ENCODE measurements at places on chromosomes 6 and 20.

DNA sequence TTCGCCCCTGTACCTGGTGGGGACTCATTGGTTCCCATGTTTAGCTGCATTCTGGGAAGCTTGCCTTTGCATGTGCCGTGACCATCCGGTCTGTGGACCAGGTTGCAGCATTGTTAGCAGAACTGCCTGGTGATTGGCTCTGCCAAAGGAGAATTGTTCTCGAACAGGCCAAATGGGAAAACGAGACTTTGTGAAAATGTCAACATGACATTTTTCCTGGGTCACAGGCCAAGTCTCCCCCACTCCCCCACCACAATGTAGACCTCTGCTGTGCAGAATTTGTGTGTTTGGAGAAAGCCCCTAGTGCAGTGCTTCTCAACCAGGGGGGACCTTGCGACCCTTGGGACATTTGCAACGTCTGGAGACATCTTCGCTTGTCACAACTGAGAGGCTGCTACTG lies 23.2 kb downstream of the CDH22 start:
- no peak for DNase-seq

DNA sequence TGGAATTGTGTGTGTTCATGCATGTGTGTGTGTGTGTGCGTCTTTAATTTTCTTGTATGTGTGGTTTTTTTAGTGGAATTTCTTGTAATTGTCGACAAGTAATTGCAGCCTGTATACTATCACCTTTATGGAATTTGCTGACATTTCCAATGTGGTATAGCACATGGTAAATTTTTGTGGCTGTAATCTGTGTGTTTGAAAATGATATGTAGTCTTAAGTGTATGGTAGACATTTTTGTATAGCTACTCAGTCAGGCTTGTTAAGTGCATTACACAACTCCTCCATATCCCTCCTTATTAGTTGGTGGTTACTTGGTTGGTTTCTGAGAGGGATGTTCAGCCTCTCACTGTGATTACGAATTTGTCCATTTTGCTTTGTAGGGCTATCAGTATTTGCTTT lies 384.5 kb upstream of the HSF2 start:
- DNase-seq = no peak

- DNase-seq = no peak
Measured at GRCh38 chr6:118298476-118299427, 249.3 kb upstream of the PLN start.

DNA sequence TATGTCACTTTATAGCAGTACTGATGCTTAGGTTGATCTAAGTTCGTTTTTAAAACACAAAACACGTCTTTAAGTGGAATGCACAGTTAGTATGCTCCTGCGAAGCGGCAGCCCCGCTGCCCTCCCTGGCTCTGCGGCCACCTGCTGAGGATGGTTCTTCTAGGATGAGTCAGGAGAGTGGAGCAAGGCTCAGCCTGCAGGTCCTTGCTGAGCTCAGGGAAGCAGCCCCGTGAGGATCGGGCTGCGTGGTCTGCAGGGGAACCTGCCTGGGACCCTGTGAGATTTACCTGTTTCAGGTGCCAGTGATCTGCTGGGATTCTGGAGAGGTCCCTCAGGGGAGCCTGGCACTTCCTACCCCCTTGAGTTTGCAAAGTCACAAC lies 57.5 kb downstream of the SYNJ2 start:
- no peak for DNase-seq

- DNase-seq = no peak
Measured at GRCh38 chr6:41352907-41353306, 17.5 kb downstream of the NCR2 start.

DNA sequence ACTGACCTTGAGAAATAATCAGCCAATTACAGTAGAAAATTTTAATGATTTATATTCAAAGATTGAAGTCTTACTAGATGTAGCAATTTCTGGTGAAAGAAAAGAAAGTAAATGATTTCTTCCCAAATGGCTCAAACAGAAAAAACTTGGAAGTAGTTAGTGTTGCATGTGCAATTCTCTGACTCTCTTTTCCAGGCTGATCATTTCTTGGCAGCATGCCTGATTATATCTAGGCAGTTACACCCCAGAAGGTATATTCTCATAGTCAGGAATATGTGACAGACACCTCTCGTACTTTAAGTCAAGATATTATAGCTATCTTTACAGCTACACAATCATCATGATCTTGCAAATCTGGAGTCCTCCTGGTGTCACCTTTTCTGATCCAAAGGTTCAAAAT lies 122.9 kb downstream of the PDE7B start:
- no peak for DNase-seq

DNA sequence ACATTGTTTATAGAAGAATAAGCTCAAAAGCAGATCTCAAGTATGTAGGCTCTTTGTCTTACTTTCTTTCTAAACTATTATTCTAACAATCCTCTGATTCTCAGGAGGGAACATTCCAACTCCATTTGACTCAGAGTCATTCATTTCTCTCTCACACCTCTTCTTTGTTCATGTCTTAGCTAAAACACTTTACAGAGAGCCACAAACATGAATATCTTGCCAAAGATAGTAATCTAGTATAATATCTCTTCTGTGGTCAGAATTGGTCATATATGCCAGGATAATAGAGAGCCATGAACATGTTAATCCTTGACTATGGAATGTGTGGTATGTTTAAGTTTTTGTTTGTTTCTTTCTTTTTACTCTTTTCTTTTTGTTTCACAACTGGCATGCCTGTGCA lies 456.0 kb upstream of the PTCHD4 start:
- DNase-seq = no peak

GRCh38 chr6:154430481-154430919 lies 73.9 kb upstream of the IPCEF1 start:
- DNase-seq = no peak

- DNase-seq = no peak
Measured at GRCh38 chr6:84243240-84243639, 15.8 kb upstream of the CEP162 start.

DNA sequence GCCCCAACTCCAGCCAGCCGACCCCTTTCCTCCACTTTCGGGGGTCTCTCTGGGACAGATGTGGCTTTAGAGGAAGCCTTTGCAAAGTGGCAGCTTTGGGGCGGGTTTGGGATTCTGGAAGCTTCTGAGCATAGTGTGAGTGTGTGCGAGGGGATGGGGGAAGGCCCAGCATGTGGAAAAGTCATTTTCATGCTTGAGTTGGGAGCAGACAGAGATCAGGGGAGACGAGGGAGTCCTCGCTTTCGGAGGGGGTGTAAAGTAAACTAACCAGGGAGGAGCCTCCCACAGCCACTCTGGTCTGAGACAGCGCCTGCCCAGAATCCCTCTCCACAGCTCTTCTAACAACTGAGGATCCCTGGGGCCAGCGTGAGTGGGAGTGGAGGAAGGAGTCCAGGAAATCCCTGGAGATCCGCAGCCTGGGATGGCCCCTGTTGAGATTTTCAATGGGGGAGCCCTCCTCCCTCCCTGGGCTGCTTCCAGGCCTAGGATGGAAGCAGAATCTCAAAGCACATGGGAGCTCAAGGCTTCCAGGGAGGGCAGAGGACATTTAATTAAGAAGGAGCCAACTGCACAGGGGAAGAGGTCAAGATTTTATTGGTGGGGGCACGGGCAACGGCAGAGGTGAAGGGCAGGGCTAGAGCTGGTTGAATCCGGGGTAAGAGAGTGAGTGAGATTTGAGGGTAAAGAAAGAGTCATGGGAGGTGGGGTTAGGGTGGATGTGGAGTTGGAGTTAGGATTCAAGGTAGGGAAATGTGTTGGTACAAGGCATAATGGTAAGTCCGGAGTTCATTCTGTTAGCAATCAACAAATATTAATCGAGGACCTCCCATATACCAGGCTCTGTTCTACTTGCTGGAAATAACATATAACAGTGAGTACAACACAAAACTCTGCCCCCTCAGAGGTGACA lies 102.3 kb upstream of the FOXP4 start:
- no peak for DNase-seq

- no peak for DNase-seq
Measured at GRCh38 chr6:11727346-11727997, 51.1 kb downstream of the ADTRP start.

DNA sequence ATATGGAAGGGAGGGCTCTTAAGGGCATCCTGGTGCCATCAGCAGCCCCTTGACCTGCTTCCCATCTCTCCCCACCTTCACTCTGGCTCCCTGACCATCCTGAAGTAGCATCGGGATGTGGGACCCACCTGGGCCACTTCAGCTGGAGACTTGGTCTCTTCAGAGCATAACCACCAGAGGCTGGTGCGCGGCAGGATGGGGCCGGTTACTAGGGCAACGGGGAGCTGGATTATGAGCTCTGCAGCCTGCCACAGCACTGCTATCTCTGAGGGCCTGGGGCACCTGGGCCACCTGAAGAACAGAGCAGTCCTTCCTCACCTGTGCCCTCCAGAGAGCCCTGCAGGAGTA lies 79.7 kb downstream of the SYNJ2 start:
- no peak for DNase-seq

GRCh38 chr6:166737261-166737660 lies 110.2 kb upstream of the RPS6KA2 start:
- DNase-seq = no peak

- no peak for DNase-seq
Measured at GRCh38 chr6:42313038-42313437, 95.4 kb upstream of the MRPS10 start.

DNA sequence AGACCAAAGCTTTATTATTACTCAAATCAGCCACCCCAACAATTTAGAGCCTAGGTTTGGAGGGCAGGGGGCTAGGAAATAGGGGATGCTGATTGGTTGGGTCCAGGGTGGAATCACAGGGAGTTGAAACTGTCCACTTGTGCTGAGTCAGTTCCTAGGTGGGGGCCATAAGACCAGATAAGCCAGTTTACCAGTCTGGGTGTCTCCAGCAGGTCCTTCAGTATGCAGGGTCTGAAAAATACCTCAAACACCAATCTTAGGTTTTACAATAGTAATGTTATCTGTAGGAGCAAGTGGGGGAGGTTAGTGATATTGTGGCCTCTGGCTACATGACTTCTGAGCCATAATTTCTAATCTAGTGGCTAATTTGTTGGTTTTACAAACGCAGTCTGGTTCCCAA lies 63.2 kb downstream of the UBR2 start:
- no peak for DNase-seq

GRCh38 chr6:159609652-159610178 lies 83.3 kb downstream of the SOD2 start:
- DNase-seq = no peak

DNA sequence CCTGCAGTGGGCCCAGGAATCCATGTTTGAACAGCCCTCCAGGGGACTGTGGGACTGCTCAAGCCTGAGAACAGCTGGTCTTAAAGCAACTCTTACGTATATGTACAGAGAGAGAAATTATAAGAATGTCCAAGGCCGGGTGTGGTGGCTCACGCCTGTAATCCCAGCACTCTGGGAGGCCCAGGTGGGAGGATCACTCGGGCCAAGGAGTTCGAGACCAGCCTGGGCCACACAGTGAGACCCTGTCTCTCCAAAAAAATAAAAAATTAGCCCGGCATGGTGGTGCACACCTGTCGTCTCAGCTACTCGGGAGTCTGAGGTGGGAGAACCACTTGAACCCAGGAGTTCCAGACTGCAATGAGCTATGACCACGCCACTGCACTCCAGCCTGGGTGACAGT lies 134.0 kb downstream of the DTNBP1 start:
- DNase-seq = no peak

- DNase-seq = no peak
Measured at GRCh38 chr6:26367114-26367513, 2.1 kb downstream of the BTN3A2 start.

- no peak for DNase-seq
Measured at GRCh38 chr6:167481307-167481926, 156.5 kb downstream of the TTLL2 start.

DNA sequence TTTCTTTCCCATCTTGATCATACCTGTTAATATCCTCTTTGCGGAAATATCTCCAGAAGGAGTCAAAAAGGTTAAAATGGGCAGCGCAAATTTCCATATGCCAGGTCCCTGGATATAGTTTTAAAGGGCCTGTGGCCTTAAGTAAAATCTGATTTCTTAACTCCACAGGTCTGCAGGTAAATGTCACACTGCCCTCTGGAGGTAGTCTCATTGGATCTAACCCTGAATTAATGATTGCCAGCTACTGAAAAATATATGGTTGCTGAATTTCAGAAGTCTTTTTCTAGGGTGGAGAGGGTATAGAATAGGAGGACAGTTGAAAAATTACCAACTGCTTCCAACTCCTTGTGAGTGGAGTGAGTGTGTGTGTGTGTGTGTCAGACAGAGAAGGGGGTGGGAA lies 8.5 kb downstream of the MOXD1 start:
- no peak for DNase-seq

GRCh38 chr6:7543789-7544424 lies 2.4 kb downstream of the DSP start:
- no peak for DNase-seq

DNA sequence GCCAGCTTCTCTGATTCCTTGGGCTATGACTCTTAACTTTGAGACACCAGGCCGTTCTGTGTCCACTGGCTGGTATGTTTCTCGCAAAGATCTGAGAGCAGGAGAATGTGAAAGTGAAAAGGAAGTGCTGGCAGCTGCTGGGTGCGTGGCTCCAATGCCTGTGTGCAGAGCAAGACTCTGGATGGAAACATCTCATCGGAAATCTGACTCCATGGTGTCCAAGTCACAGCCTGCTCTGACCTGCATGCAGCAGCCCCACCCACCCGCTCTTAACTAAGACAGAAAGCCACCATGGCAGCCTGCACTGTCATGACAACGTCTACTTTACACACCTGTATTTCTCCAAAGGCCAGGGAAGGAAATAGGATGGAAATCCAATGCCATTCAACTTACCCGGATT lies 66.3 kb upstream of the MPC1 start:
- no peak for DNase-seq

GRCh38 chr20:63848003-63848911 lies 13.0 kb upstream of the ABHD16B start:
- DNase-seq = no peak

DNA sequence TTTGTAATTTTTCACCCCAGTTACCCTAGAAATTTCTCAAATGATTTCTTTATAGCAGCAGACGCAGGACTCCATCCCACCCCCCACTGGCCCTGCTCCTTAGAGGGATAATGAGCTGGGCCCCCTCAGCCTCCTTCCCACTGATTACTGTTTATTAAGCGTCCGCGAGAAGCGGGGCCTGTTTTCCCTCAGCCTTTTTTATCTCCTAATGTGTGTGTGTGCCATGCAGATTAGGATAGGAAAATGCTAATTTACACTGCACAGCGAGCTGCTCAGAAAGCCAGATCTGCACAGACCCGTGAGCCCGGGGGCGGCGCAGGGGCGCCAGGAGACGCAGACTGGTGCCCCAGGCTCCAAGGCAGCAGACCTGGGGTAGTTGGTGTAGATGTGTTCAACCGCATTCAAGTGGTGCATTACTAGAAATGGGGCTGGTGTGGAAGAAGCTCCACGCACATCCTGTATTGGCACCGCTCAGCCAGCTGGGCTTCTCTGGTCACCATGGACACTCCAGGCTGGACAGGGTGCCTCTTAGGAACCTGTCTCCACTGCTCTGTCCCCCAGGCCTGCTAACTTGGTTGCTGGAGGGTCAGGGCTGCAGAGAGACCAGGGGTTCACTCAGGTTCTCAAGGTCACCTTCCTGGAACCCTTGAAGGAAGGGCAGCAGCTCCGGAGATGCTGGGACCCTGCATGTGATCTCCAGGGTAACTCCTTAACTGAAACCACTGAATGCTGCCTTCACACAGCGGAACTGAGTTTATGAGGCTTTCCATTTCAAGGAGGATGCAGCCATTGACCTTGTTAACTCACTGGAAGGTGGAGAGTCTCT lies 256.3 kb downstream of the ERMARD start:
- no peak for DNase-seq

- peak; percentile 92 for DNase-seq
Measured at GRCh38 chr20:35303735-35304491, 11.7 kb upstream of the FAM83C start.
